PC-9 (cell line): ENCODE measurements at places on chromosomes 12 and 14. TPM values are rescaled to one million over a fixed set of nuclear protein-coding genes. Genes with fewer than 3 reads are reported as not detected.

CREBL2 gene
- total RNA-seq = 26.6 and 30.3 TPM in 2 replicates

DNA sequence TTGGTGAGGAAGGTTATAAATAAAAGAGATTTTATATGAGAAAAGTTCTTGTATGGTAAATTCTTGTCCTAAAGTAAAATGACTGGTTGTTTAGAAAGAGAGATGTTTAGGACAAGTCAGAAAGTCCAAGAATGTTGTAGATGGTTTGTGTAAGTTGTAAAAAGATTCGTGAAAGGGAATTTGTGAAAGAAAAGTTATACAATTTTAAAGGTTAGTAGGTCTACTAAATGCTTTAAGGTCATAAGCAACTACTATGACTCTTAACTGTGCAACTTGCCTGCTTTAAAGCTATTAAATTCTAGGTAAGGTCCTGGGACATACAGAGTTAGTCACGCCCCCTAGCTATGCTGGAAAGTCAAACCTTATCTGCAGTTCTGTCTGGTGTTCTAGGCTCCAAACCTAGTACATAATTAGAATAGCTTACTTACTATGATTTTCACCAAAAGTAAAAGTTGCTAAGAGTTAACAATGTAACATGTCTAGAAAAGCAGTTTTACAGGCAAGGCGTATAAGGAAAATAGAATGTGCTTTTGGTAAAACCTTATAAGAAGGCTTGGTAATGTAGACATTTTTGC is 11.2 kb upstream of the DHRS2 start:
- no peaks in the 10 kb centered on the region for H3K4me1 ChIP-seq
- H3K27ac ChIP-seq = no peak overlapping the region
- no peak for DNase-seq
- H3K27me3 ChIP-seq = no peaks in the 10 kb centered on the region

GALNT9 gene
- 11.2 and 16.1 TPM in 2 replicates for total RNA-seq

TGM1 gene
- 7.2 and 7.5 TPM in 2 replicates for total RNA-seq

- no peak overlapping the region for H3K4me3 ChIP-seq
- H3K27ac ChIP-seq = peak overlapping the region; percentile 96; the same call in 1 of the 2 replicates
- peak; percentile 78 for DNase-seq
- no peaks in the 10 kb centered on the region for H3K36me3 ChIP-seq
These were observed 3.6 kb upstream of the KRT5 start for GRCh38 chr12:52523824-52524223.

ANKS1B gene
- total RNA-seq = not detected in 2 replicates

CPSF2 gene
- total RNA-seq = 17.0 and 23.0 TPM in 2 replicates

DNA sequence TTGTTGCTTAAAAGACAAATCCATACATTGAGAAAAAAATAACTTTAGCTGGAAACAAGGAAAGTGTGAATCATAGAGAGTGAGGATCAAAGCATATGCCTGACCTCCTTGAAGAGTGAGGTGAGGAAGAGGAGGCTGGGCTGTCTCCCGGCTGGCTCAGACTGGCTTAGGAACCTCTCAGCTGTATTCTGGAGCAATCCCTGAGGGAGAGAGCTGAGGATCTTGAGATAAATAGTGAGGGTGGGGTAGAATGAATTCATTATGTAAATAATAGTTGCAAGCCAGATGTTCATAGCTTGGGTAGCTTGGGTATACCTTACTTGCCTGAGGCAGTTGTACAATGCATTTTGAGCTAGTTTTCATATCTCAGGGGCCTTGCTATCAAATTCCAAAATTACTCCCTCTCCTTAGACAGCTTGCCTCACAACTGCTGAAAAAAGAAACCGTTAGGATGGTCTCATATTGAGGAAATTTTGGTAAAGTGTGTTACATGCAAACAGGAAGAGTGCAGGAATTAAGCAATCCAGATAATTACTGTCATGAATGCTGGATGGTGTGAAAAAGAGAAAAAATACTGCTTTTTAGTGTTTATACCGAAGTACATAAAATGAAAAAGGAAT is 30.5 kb upstream of the SLC15A5 start:
- no peaks in the 10 kb centered on the region for H3K4me1 ChIP-seq
- H3K27ac ChIP-seq = no peak overlapping the region
- H3K36me3 ChIP-seq = no peaks in the 10 kb centered on the region

STXBP6 gene
- total RNA-seq = 10.0 and 12.3 TPM in 2 replicates

DNA sequence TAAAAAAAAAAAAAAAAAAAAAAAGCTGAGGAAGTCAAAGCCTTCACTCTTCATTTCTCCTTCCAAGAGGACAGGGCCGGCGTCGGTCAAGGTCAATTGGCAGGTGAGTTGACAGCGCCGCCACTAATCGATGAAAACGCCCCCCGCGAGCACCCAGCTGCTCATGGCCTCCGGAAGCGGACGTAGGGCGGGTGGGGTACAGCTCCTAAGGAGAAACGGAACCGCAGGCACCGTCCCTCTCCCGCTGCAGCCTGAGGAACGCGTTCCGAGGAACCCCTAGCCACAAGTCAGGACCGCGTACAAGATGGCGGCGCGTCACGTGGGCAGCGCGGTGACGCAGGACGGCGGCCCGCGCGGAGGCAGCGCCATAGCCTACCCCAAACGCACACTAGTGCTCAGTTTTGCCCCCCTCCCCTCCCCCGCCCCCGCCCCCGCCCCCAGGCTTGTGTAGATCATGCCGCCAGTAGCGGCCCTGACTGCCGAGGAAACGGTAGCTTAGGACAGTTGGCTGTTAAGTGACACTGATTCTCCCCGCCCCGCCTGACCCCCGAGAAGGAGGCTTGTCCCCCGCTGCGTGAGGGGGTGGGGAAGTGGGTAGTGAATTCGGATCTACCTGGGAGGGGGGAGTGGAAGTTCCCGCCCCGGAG is at the start of gene ATF1:
Gene ATF1, plus strand, starts transcription at position 463 of the 647 bp plus-strand sequence. CDS start 16,045 bp downstream, outside the sequence.
- DNase-seq = peak; percentile 86
- H3K27me3 ChIP-seq = no peaks in the 10 kb centered on the region
- H3K4me1 ChIP-seq = peaks cover 27% of the 10 kb centered on the region
- peak within 1 kb of the TSS; percentile 92 for H3K27ac ChIP-seq

AMN gene
- total RNA-seq = 21.8 and 36.5 TPM in 2 replicates

IFNG-AS1 gene
- not detected in 2 replicates for total RNA-seq
